Left renal pelvis (tissue), 4 donors: ENCODE measurements at places on chromosomes 11 and 22.

GRCh38 chr11:95699631-95700470 lies 89.7 kb downstream of the FAM76B start:
- no peak for DNase-seq

GRCh38 chr11:104803776-104804175 lies 94.5 kb downstream of the CASP12 start:
- DNase-seq, result no peak

- no peak for DNase-seq
Observed at GRCh38 chr11:130581646-130582045, 133.2 kb downstream of the ADAMTS15 start.

- DNase-seq, result no peak
Observed at GRCh38 chr11:7462706-7463105, 22.6 kb upstream of the OLFML1 start.

GRCh38 chr11:127651175-127651887 lies 650.8 kb upstream of the KIRREL3 start:
- no peak for DNase-seq

DNA sequence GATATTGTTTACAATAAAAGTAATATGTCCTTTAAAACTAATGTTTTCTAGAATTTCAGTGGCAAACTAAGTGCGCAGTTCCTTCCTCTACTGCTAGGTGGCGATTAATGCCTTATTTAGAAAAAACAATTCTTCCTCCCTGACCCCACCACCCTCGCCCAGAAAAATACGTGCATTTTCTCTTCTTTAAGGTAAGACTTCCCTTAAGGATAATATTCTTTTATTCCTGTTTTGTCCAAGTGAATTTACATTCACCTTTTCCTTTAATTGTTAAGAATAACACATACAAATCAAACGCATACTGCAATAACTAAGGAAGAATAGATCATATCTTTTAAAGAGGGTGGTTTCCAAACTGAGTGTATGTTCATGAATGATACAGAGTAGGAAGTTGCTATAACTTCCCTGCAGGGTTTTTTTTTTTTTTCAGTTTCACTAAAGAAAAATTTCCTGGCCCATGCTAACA lies 17.0 kb upstream of the PSMA1 start:
- no peak for DNase-seq

DNA sequence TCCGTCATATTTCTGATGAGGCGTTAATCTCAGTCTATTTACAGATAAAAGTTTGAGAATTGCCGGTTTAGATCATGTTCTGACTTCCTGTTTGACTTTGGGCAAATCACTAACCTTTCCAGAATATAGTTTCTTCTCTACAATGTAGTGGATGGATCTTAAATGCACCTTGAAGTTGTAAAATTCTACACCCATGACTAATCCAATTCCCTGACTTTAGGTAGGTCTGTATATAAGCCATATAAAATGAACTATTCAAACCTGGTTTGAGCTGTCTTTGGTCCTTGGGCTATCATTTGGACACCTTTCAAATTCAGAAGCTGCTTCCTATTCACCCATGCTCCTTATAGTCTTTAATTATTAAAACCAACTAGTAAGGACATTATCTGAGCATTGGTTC lies 52.2 kb upstream of the BLID start:
- no peak for DNase-seq
